Dermis blood vessel endothelial cell (primary cell): ENCODE measurements at places on chromosomes 12 and 14. TPM values are rescaled to one million over a fixed set of nuclear protein-coding genes. Genes with fewer than 3 reads are reported as not detected.

The SIX6 gene
- not detected in 2 replicates for total RNA-seq

The NOC4L gene
- total RNA-seq, result 12.1 and 18.3 TPM in 2 replicates

The MON2 gene
- 37.0 and 39.7 TPM in 2 replicates for total RNA-seq

The RNASE1 gene
- 28.6 and 64.0 TPM in 2 replicates for total RNA-seq

The ACYP1 gene
- total RNA-seq, result 6.6 and 9.4 TPM in 2 replicates

The CCDC184 gene
- 0.05 TPM in 1 of 2 replicates, not detected in the other for total RNA-seq

The TPH2 gene
- total RNA-seq, result not detected in 2 replicates

The KCNC2 gene
- total RNA-seq, result not detected in 2 replicates

The TRHDE gene
- 0.05 and 0.51 TPM in 2 replicates for total RNA-seq

The RBMS2 gene
- 37.9 and 76.6 TPM in 2 replicates for total RNA-seq

The CCDC197 gene
- total RNA-seq, result not detected in 2 replicates

The KLRC1 gene
- not detected in 2 replicates for total RNA-seq

The LMNTD1 gene
- 0.19 TPM in 1 of 2 replicates, not detected in the other for total RNA-seq

The WSCD2 gene
- total RNA-seq, result not detected in 2 replicates

The NGB gene
- 0.05 TPM in 1 of 2 replicates, not detected in the other for total RNA-seq

The POTEM gene
- not detected in 2 replicates for total RNA-seq

The MSI1 gene
- total RNA-seq, result not detected in 2 replicates

The SAV1 gene
- total RNA-seq, result 26.4 and 28.1 TPM in 2 replicates

The SPIC gene
- not detected in 2 replicates for total RNA-seq

The CCDC175 gene
- not detected in 2 replicates for total RNA-seq

The HOXC13 gene
- total RNA-seq, result not detected in 2 replicates

The SDR9C7 gene
- not detected in 2 replicates for total RNA-seq

The UNG gene
- 29.1 and 33.5 TPM in 2 replicates for total RNA-seq

The CLEC1B gene
- total RNA-seq, result not detected in 2 replicates

The MYO1A gene
- not detected in 2 replicates for total RNA-seq

The BMP4 gene
- total RNA-seq, result 67.3 and 162 TPM in 2 replicates

The CD69 gene
- 0.23 and 1.5 TPM in 2 replicates for total RNA-seq

The KLRB1 gene
- not detected in 2 replicates for total RNA-seq

The OR4K13 gene
- not detected in 2 replicates for total RNA-seq

The AP1G2 gene
- 28.8 and 29.6 TPM in 2 replicates for total RNA-seq

The CHPT1 gene
- total RNA-seq, result 28.8 and 29.3 TPM in 2 replicates

The FAM181A gene
- not detected in 2 replicates for total RNA-seq

The SLC6A15 gene
- 0.51 and 2.2 TPM in 2 replicates for total RNA-seq

The SYT10 gene
- total RNA-seq, result not detected in 2 replicates

The IGFBP6 gene
- 4.9 and 7.0 TPM in 2 replicates for total RNA-seq

The KRT75 gene
- not detected in 2 replicates for total RNA-seq

The PTGES3 gene
- total RNA-seq, result 54.1 and 116 TPM in 2 replicates

The BDKRB1 gene
- not detected in 2 replicates for total RNA-seq

The MYBPC1 gene
- not detected in 2 replicates for total RNA-seq

The KHNYN gene
- 55.5 and 67.0 TPM in 2 replicates for total RNA-seq

The HOXC10 gene
- total RNA-seq, result 0.28 and 0.85 TPM in 2 replicates

The APOLD1 gene
- total RNA-seq, result 35.6 and 63.8 TPM in 2 replicates
